ENCODE measurements at places on chromosomes 16 and 17.

DNA sequence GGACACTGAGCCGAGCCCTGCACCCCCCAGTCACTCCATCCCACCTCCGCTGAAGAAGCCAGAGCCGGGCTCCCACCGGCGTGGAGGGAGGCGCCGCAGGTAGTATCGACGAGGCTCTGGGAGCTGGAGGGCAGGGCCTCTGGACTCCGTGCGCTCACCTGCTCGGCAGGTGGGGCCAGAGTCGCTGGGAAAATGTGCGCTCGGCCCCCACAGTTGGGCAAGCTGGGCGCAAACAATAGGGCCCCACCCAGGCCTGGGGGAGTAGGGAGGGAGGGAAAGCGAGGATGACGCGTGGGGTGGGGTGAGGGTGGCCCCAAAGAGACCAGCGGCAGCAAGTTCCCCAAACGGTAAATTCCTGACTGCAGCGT is 668 bp downstream of the JUP start:
- DNase-seq: no peak

GRCh38 chr16:51526621-51527020 is 375.6 kb upstream of the SALL1 start:
- no peak for DNase-seq

GRCh38 chr17:65104973-65105372 is 32.2 kb upstream of the RGS9 start:
- DNase-seq: no peak

- no peak for DNase-seq
Observed at GRCh38 chr17:33615861-33616260, 322.8 kb upstream of the ASIC2 start.

DNA sequence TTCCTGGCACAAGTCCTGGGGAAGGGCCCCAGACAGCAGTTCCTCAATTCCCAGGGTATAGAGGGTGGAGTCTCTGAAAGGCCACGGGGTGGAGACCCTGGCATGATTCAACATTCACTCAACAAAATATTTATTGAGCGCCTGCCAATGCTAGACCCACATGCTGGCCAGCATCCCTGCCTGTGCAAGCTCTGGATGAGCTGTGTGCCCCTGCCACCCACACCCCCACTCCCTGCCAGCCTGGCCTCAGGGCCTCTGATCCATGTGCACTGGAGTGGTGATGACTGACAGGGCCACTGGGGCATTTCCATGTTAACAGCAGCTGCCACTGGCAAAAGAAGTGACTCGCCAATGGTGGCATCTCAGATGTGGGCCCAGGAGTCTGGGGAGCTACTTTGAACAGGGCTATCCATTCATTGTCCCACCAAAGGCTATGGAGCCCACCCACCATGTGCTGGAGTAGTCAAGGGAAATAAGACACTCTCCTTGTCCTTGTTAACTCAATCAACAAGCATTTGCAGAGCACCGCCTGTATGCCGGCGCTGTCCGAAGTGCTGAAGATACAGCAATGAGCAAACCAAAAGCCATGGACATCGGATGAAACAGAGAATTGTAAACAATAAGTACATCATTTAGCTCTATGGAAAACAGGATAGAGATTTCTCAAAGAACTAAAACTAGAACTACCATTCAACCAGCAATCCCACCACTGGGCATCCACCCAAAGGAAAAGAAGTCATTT is 3.0 kb upstream of the PRSS22 start:
- DNase-seq: no peak

GRCh38 chr16:27706156-27706865 is 156.4 kb downstream of the KATNIP start:
- no peak for DNase-seq

DNA sequence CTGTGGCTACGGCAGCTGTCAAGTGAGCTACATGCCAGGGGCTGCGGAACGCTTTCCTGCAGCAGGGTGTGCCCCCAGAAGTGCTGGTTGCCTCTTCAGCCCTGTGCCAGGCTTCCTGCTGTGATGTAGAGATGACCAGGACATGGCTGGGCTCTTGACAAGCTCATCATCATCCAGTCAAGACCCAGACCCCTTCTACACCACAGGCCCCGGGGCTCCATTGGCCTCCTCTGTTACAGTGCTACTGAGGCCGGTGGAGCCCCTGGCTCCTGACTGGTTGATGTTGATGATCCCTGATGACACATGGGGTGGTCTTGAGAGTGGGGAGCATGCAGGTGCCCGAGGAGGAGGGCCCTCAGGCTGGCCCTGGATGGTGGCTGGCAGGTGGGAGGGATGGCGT is 50.1 kb downstream of the B9D1 start:
- no peak for DNase-seq

DNA sequence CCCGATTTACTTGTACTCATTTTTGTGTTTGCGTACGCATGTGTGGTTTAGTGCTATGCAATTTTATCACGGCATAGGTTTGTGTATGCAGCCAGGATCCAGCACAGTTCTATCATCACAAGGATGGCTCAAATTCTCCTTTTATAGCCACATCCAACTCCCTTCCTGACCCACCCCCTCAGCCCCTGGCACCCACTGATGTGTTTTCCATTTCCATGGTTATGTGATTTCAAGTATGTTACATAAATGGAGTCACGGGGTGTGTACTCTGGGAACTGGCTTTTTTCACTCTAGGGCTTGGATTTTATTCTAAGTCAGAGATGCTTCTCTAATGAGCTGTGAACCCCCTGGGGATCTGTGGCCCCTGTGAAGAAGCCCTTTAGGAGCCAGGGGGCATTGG is 16.8 kb downstream of the IL4R start:
- DNase-seq: no peak

DNA sequence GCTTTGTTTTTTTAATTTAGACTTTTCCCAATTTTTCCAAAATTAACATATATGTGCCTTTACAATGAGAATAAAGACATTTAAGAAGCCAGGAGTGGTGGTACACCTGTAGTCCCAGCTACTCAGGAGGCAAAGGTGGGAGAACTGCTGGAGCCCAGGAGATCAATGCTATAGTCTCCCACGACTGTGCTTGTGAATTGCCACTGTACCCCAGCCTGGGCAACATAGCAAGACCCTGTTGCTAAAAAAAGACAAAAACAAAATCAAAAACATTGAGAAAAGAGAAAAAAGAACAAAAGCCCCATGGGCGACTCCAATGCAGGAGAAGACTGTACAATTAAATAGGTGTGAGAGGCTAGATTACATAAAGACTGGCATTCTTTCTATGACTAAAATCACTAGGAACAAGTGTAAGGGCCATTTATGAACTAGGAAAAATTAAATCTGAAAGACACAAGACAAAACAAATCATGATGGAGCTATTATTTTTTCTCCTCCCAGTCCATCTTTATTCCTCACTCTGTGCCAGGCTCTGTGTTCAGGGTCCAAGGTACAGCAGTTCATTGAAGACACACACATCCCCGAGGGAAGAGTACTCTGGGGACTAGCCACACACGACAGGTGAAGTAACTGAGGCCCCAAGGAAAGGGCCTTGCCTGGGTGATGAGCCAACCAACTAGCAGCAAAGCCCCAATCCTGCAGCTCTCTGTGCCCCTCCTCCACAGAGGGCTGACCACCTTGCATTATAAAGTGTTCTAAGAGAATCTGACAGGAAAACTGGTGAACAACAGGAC is 79.8 kb downstream of the CREBBP start:
- DNase-seq: no peak

GRCh38 chr17:1154704-1155103 is 25.1 kb downstream of the ABR start:
- peak; percentile 84 for DNase-seq

GRCh38 chr17:83155128-83156121 is 76.0 kb downstream of the METRNL start:
- no peak for DNase-seq

DNA sequence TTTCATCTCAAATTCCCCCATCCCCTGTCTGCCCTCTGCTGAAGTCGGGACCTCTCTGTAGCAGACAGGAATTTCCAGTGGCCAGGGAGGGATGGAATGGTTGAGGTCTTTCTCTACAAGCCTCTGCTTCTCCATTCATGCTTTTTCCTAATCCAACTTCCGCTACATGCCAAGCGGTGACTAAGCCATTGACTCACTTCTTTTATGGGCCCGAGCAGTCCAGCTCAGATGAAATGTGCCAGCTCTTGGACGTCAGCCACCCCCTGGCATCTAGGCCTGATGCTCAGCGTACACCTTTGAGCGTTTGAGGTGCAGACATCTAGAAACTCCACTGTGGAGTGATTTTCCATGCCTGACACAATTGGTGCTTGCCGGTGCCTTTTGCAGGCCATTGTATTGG is 40.7 kb upstream of the GPR139 start:
- DNase-seq: no peak

GRCh38 chr17:9833922-9834321 is 8.2 kb downstream of the GLP2R start:
- DNase-seq: no peak

DNA sequence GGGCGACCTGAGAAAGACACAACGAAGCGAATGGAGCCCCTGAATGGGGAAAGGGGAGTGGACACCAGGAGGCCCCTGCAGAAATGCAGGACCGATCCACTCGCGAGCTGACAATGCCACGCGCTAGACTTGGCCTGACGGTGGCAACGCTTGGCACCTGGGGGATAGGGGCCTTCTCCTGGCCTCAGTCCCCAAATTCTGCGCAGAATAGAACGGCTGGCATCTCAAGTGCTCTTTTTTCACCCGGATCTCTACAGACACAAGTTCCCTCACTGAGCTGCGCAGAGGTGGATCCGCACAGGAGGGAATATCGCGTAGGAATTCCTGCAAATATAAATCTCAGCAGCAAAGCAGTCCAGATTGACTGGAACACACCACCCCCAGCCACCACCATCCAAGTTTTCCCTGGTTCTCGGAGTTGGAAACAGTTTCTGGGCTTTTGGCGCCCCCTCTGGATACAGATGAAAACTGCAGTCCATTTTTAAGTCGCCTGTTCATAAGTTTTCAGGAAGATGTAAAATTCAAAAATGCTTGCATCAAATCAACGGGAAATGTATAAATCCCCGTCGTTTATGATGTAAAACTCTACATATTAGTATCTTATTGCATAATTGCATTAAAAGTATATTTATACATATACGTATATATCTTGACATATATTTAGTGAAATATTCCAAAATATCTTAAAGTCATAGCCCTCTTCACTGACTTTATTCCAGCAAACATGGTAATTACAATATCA is 2.3 kb upstream of the SOX9 start:
- DNase-seq: no peak

GRCh38 chr16:25317732-25318316 is 60.2 kb upstream of the ZKSCAN2 start:
- DNase-seq: no peak

DNA sequence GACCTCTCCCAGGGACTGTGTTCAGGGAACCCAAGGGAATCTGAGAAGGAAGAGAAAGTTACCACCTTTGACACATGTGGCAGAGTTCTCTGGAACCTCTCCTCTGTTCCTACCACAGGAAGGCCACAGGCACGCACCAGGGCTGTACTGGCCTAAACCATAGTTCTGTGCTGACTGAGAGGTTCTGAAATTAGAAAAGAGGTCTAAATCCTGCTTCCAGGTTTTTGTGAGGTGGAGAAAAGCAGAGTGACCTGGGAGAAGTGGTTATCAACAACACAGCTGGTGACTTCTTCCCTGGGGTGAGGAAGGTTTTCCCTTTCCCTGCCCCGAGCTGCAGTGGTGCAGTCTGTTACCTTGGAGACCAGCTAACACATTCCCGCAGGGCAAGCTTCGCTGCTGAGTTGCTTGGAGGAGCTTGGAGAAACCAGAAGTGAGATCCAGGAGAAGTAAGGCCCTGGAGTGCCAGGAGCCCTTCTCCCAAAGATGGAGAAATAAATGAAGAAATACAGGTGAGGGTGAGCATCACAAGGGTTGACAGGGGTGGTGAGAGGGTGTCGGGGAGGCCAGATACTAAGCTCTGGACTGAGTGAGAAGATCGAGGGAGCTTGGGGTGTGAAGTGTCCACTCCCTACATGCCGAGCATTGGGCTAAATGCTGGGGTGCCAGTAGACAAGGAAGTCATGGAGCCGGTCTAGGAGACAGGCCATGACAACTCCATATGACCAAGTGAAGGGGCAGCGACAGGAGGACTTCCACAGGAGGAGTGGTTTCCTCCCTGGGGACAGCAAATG is at the start of gene VWA3A:
VWA3A (plus strand) TSS at position 399 of the 791 bp plus-strand sequence; CDS start at position 496, 97 bp downstream.
- DNase-seq: no peak

- no peak for DNase-seq
Observed at GRCh38 chr17:48588528-48588927, 1.5 kb downstream of the HOXB3 start.

- DNase-seq: no peak
Observed at GRCh38 chr16:51624080-51624775, 473.2 kb upstream of the SALL1 start.

Data from substantia nigra (tissue), 51 donors.